ENCODE measurements at places on chromosomes 1 and 21.

DNA sequence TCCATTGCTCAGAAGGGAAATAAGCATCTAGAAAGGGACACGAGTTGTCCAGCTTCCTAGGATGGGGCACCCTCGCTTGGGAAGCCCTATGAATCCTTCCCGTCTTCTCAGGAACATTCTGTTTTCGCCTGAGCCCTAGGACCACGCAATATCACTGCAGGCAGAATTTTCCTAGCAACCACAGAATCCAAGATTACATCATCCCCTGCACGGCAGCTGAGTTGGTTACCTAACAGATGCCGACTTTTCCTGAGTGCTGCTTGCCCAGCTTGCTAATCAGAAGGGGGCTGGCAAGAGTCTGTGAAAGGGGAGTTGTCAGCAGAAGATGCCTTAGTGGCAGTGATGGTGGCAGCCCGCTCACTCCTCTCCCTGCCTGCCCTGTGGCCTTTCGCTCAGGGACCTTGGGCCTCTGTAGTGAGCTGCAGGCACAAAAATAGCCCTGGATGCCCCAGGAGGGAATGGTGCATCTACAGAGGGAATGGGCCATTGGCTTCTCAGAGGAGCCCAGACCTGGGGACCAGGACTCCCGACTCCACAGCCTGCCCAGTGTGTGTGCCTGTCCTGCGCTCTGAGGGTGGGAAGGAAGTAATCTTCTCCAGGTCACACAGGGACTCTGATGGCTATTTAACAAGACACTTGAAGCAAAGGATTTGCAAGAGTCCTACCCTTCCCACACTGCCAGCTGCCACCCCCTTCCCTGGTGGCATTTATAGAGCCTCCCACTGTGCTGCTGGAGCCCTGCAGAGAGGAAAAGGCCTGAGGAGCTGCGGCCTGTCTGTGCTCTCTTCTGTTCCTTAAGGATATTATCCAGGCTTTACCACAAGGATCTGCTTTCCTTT lies 28.9 kb upstream of the CLSTN1 start:
- peak; percentile 63 for DNase-seq

GRCh38 chr1:52552236-52552504 lies 722 bp downstream of the TUT4 start:
- DNase-seq: peak; percentile 38

GRCh38 chr21:39675590-39675989 lies 62.9 kb downstream of the B3GALT5 start:
- no peak for DNase-seq

- DNase-seq: no peak
Observed at GRCh38 chr21:41370840-41371684, 9.2 kb downstream of the MX2 start.

- DNase-seq: no peak
Observed at GRCh38 chr21:26490771-26491170, 82.3 kb downstream of the CYYR1 start.

GRCh38 chr1:167456926-167457325 lies 61.4 kb downstream of the CD247 start:
- DNase-seq: no peak

DNA sequence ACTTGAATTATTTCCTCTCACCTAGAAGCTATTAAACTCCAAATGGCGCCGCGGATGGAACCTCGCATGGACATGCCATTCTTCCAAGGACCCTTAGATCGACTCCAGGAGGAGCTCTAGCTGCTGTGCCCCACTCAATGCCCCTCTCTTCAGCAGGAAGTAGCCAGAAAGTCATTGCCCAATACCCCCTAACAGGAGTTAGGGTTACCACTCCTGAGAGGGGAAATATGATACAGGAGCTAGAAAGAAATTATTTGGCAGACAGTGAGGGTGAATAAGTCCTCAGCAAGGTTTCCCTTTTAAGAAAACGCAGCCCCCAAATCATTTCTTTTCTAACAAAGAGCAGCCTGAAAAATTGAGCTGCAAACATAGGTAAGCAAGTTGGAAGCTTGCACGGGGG lies 28.6 kb downstream of the TFB2M start:
- DNase-seq: no peak

DNA sequence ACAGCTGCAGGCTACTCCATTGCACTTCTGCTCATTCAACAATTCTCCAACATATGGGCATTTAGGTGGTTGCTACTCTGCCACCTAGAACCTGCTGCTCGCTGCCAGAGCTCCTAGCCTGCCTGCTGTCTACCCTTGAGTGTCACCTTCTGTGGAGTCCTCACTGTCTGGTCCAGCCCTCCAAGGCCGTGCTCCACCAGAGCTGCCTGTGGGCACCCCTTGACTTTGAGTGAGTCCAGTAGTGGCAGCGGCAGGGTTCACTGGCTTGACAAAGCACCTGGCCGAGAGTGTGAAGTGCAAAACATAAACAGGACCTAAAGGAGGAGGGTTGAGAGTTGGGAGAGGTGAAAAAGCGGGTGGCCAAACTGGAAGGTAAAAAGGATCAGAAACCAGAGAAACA lies 120.3 kb upstream of the DNAH14 start:
- no peak for DNase-seq

DNA sequence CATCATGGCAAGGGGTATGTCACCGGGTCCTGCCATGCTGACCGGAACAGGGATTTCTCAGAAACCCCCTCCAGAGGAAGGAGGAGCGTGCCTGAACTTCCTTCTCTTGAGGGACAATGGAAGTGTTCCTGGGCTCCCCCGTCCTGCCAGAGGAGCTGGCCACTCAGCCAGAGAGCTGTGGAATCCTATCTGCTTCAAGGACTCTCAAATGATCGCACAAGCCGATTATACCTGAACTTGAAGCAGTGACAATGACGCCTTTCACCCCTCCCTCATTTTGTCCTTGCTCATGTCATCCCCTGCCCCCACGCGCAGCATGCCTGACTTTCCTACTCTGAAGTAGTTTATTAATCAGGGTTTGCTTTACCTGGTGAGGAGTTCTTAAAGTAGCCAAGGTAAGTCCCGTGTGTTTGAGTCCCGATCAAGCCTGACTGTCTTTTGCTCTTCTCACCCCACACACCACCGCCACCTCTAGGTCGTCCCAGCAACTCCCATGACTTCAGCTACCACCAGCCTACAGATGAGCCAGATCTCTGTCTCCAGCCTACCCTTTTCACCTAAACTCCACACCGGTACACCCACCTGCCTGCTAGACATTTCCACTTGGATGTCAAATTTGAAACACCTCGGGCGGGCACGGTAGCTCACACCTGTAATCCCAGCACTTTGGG lies 25.0 kb upstream of the PRELP start:
- DNase-seq: no peak

GRCh38 chr1:244337839-244338238 lies 113.9 kb downstream of the ADSS2 start:
- no peak for DNase-seq

DNA sequence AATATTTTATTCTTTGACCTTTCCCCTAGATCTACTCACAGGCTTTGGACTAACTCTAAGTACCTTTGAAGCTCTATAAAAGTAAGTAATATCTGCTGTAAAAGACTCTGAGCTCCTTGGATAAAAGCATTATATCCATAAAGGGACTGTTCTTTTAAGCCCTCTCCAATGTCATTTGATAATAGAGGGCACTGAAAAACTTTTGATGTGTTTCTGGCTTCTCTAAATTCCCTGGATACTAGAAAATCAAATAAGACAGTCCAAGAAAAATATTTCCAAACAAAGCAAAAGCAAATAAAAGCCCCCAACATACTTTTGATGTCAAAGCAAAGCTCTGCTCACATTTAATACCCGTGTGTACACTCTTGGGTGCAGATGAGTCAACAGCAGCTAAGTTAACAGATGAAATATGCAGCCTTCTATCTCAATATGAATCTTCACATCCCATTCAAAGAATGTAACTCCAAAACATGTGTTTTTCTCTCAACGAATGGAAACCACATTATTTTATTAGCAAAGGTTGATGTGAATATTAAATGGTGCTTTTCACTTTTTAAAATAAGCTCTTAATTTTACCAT lies 230.3 kb downstream of the CENPF start:
- DNase-seq: no peak

DNA sequence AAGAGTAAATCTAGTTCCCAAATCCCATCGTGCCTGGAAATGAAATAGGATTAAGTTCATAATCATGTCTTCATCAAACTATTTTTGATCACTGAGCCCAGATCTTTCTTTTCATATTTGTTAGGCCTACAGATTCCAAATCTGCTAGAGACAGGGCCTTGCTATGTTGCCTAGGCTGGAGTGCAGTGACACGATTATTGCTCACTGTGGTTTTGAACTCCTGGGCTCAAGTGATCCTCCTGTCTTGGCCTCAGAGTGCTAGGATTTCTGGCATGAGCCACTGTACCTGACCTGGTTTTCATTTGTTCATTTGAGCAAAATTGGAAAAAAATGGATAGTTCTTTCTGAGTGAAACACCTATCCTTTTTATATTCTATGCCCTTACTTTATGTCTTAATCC lies 28.0 kb upstream of the DIPK1A start:
- DNase-seq: no peak

DNA sequence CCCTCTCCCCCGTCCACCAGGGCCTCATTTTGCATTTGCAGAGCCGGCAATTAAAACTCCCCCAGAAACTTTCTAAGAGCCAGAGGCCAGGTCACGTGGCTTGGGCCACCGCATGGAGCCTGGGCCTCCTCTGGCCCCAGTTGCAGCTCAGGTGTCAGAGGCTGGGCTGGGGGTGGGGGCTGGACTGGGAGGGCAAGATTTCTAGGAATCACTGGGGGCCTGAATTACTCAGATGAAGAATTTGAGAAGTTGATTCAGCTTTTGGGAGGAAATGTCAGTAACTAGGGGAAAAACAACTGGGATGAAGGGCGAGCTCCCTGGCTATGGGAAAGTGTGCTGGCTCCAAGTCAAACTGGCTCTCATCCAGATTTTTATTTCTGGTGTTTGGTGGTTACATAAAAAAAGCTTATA lies 151.0 kb downstream of the CDC7 start:
- DNase-seq: no peak

GRCh38 chr21:15928686-15929425 lies 199.1 kb downstream of the USP25 start:
- DNase-seq: no peak

GRCh38 chr1:160777486-160778089 lies 18.4 kb upstream of the LY9 start:
- no peak for DNase-seq
